ENCODE measurements at places on chromosomes 4 and X. TPM values are rescaled to one million over a fixed set of nuclear protein-coding genes. Genes with fewer than 3 reads are reported as not detected.

MFAP3L gene
- total RNA-seq = 4.8 TPM

TEX13D gene
- not detected for total RNA-seq

DCX gene
- total RNA-seq = not detected

CXXC4 gene
- total RNA-seq = 0.08 TPM

TENM3 gene
- total RNA-seq = 5.3 TPM

CTAG2 gene
- total RNA-seq = not detected

CXCL11 gene
- not detected for total RNA-seq

JCHAIN gene
- total RNA-seq = 2.2 TPM

CFAP99 gene
- not detected for total RNA-seq

TSC22D3 gene
- 256 TPM for total RNA-seq

MAGEA2 gene
- total RNA-seq = not detected

STPG2 gene
- not detected for total RNA-seq

GPR50 gene
- not detected for total RNA-seq

All from psoas muscle (tissue), 8 donors.